H1 (cell line): ENCODE measurements at places on chromosomes 16 and 17.

DNA sequence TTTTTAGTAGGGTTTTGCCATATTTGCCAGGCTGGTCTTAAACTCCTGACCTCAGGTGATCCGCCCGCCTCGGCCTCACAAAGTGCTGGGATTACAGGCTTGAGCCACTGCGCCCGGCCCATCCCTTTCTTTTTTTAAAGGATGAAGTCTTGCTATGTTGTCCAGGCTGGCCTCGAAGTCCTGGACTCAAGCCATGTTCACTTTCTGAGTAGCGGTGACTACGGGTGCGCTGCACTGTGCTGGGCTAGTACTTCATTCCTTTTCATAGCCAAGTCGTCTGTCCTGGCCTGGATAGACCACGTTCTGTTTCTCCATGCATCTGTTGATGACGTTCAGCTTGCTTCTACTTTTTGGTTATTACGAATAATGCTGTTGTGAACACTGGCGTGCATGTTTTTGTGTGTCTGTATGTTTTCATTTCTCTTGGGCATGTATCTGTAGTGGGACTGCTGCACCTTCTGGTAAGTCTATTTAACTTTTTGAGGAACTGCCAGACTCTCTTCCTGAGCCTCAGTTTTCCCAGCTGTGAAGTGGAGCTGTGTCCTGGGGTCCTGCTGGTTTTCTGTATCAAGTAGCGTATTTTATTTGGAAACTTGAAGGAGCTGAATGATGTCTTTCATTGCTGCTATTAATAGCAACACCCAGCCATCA, 40.0 kb upstream of the GSE1 start:
- no peak for DNase-seq

- DNase-seq = no peak
Observed at GRCh38 chr16:29912087-29912486, 11.8 kb downstream of the ASPHD1 start.

DNA sequence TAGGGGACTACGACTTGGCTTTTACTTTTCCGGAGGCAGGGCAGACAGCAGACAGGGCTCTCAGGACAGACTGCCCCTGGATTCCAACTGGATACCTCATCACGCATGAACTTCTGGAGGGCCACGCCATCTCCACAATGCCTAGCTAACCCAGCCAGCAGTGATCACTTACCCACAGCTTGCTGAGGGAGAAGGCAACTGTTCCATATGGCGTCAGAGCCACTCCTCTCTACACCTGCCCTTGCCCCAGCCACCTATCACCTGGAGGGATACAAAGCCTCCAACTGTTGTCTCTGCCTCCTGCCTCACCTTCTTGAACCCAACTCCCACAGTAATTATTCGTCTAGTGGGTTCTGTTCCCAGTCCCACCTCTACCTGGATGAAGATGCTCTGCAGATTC, 8.8 kb downstream of the MYO19 start:
- no peak for DNase-seq

GRCh38 chr17:42886283-42887176, 14.1 kb upstream of the G6PC1 start:
- DNase-seq = no peak

- no peak for DNase-seq
Observed at GRCh38 chr16:58157239-58157638, 28.1 kb upstream of the CFAP20 start.

DNA sequence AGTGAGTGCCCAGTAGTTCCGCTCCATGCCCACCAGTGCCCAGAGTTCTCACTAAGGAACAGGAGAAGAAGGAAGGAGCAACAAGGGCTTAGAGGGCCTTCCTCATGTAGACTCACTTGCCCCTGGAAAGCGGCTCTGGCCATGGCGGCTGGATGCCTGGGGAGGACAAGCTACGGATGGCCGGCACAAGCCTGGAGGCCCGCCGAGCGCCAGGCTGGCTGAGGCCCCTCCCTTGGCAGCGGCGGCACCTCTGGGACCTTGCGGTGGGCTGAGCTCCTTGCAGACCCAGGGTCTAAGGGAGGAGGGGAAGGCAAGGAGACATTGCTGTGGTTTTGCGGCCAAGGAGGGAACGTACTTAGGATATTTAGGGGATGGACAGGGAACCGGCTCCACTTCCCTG, 160.1 kb downstream of the SALL1 start:
- DNase-seq = no peak

GRCh38 chr17:64772845-64773299, 110.8 kb upstream of the SMURF2 start:
- DNase-seq = no peak

DNA sequence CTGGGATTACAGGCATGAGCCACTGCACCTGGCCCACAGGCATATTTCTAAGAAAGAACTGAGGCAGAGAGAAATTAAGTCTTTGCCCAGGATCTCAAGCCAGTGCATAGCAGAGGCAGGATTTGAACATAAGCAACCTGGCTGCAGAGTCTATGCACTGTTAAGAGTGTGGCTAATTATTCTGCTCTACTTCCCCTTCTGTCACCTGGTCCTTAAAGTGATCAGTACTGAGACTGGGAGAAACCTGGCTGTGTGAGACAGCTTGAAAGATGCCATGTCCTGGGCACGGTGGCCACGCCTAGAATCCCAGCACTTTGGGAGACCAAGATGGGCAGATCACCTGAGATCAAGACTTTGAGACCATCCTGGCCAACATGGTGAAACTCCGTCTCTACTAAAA, 58.1 kb downstream of the IQCK start:
- no peak for DNase-seq

- DNase-seq = no peak
Observed at GRCh38 chr17:2815781-2816185, 19.5 kb downstream of the RAP1GAP2 start.

- DNase-seq = no peak
Observed at GRCh38 chr17:72253597-72253996, 132.8 kb downstream of the SOX9 start.

- no peak for DNase-seq
Observed at GRCh38 chr17:78624324-78625151, 47.3 kb upstream of the DNAH17 start.

- no peak for DNase-seq
Observed at GRCh38 chr17:36498155-36498554, 11.7 kb downstream of the ZNHIT3 start.

- no peak for DNase-seq
Observed at GRCh38 chr16:4612474-4612931, 2.2 kb downstream of the UBALD1 start.

DNA sequence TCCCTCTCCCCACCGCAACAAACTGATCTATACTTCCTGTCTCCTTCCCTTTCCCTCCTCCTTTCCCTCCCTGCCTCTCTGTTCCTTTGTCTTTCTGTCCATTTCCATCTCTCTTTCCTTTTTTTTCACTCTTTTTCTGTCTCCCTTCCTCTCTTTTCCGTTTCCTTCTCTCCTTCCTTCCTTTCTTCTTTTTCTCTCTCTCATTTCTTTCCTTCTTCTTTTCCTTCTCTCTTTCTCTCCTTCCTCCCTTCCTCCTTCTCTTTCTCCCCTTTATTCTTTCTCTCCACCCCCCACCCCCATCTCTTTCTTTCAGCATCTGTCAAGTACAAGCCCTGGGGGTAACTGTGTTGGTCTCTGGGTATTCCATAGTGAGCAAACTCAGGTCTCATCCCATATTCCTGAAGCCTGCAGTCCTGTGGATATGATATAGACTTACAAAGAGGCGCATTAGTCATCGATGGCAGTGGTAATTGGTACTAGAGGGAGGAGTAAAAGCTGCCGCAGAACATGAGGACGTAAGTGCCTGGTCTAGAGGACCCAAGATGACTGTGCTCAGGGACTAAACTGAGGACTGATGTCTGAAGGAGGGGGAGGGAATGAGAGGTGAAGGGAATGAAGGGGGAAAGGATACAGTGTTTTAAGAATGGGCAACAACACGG, 50.4 kb downstream of the VAT1L start:
- no peak for DNase-seq
